ENCODE measurements at places on chromosomes 6 and 20. TPM values are rescaled to one million over a fixed set of nuclear protein-coding genes. Genes with fewer than 3 reads are reported as not detected.

The HLA-DMB gene
- total RNA-seq, result 4.5 TPM

DNA sequence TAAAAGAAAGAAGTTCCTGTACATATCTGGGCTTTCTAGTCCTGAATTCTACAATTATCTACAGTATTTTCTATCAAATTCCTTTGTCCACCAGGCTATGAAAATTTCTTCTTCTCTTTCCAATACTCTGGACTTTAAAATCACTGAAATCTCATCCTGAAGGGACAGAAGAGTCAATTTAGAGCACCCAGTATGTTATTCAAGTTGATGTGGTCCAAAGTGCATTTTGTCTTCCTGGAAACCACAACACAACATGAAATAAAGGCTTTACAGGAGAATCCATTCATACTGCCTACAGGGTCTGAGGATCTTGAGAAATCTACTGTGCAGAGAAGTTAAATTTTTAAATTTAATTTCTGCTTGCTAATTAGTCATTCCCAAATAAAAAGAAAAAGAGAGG, 94.9 kb upstream of the ADGRF1 start:
- DNase-seq, result no peak

DNA sequence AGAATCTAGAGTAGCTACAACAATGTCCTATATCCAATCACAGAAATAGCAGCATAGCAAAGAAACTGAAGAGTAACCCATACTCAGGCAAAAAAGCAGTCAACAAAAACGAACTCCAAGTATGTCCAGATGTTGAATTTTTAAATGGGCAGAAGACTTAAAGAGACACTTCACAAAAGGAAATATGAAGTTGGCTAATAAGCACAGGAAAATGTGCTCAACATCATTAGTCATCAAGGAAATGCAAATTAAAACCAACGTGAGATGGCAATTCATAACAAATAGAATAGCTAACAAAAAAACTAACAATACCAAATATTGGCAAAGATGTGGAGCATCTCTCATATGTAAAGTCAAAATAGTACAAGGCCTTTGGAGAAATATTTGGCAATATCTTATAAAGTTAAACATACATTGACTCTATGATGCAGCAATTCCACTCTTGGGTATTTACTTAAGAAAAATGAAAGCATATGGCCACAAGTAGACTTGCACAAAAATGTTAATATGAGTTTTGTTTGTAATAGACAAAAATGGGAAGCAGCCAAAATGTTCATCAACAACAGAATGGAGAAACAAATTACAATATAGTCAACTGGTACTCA, 37.7 kb downstream of the FRK start:
- no peak for DNase-seq

- DNase-seq, result no peak
Observed at GRCh38 chr6:87661503-87661902, 40.5 kb downstream of the AKIRIN2 start.

DNA sequence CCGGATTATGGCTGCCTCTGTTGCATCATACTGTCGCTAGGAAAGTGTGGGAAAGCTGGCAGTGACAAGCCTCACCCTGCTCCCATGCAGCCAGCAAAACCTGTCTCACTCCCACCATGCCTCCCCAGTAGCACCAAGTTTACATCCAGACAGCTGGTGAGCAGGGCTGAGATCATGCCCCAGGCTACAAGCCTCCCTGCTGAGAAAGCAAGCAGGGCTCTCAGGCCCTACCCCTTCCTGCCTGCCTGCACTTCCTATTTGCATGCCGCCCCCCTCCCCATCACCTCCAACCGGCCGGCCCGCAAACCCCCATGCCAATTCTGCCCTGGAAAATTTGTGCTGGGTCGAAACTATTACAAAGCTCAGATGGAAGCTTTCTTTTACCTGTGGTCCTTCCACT, 408.2 kb upstream of the FKBP1C start:
- DNase-seq, result no peak

The GSTA2 gene
- total RNA-seq, result not detected

DNA sequence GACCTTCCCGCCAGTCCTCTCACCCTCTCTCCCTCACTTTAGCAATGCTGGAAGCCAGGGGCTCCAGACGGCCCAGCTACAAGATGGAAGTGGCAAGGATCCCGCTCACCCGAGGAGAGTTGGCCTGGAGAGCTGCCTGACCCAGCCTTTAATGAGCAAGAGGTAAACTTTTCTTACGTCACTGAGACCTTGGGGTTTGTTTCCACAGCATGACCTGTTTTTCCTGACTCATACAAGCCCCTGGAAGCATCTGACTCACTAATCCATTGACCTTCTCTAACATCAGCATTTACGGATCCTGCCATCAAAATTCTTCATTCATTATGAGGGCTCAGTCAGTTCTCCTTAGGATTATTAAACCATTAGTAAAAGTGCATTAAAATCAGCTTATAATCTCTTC, 120.4 kb downstream of the MYLK4 start:
- no peak for DNase-seq

The NEU1 gene
- 18.6 TPM for total RNA-seq
